ENCODE measurements at places on chromosomes 1 and 21.

GRCh38 chr1:244515680-244516079 lies 54.6 kb downstream of the CATSPERE start:
- no peak for DNase-seq

- DNase-seq: no peak
These were observed 25.2 kb upstream of the PCBP3 start for GRCh38 chr21:45618287-45618686.

DNA sequence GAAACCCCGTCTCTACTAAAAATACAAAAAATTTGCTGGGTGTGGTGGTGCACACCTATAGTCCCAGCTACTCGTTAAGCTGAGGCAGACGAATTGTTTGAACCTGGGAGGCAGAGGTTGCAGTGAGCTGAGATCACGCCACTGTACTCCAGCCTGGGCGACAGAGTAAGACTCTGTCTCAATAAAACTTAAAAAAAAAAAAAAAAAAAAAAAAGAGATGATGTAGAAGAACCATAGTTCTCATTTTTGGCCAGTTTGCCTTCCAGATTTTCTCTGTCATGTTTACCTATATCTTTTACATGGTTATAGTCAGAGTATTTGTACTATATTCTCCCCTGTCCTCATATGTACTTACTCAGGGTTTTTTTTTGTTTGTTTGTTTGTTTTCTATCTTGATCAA lies 53.6 kb downstream of the UCK2 start:
- DNase-seq: no peak

- no peak for DNase-seq
These were observed 31.9 kb downstream of the PRKCZ start for GRCh38 chr1:2082064-2082463.

DNA sequence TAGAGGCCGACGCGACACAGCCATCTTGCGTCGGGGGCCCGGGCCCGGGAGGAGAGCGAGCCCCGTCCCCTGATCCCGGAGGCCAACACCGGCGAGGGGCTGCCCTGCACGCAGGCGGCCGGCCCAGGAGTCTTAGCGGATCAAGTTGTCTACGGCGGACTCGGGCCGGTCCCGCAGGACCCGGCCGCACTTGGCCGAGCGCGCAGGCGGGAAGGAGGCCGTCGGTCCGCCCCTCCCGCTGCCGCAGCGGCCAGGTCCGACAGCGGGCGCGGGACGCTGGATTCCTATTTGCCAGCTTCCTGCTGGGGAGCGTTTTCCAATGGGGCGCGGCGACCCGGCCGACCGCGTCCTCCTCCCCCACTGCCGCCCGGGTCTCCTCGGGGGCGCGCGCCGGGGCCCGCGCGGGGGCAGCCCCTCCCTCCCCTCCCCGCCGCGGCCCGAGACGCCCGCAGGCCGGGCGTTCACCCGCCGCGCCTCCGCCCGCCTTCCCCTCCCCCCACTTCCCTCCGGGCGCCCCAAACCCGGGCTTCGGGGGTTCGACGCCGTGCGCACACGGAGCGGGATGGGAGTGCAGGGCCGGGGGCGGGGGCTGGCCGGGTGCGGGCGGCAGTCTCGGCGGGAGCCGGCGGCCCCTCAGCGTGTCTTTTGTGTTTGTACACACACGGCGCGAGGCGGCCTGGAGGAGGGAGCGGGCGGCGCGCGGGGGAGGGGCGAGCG lies 517 bp upstream of the H3-3A start:
- DNase-seq: no peak

- DNase-seq: no peak
These were observed 23.3 kb upstream of the DPT start for GRCh38 chr1:168752171-168752832.

- DNase-seq: no peak
These were observed 34.6 kb downstream of the TNR start for GRCh38 chr1:175708787-175709186.

DNA sequence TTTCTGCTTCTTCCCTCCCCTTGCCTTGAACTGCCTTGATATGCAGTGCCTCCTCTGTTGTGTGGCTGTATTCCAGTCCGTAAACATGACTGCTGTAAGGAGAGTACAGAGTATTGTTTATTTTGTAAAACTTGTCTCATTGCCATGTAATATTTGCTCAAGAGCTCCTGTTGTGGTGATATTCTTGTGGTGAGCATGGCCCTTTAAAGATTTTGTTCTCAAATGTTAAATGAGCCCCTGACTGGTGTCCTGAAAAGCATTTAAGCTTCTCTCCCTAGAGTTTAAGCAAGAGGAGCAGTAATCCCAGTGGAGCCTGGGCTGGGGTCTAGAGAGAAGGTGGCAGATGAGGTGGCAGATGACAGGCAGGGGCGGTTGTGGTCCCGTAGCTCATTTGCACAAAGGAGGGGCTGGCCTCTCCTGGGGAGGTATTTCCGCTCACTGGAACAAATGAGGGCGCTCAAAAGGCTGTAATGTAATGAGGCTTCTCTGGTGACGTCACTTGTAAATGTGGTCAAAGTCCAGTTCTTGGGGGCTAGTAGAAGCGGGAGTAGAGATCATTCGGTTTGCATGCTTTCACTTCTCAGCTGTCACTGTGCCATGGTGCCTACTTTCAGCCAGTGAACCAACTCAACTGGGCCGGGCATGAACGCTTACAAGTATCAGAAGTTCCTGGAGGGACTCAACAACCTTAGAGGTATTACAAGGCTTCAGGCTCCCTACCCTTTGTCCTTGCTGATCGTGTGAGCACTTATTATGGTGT lies 46.0 kb upstream of the MACF1 start:
- peak; percentile 8 for DNase-seq

Measured in germinal center (tissue), 1 donor.